Activated CD8-positive, alpha-beta memory T cell treated with anti-CD3 and anti-CD28 coated beads for 4 hours (primary cell): ENCODE measurements at places on chromosomes 6 and 20.

DNA sequence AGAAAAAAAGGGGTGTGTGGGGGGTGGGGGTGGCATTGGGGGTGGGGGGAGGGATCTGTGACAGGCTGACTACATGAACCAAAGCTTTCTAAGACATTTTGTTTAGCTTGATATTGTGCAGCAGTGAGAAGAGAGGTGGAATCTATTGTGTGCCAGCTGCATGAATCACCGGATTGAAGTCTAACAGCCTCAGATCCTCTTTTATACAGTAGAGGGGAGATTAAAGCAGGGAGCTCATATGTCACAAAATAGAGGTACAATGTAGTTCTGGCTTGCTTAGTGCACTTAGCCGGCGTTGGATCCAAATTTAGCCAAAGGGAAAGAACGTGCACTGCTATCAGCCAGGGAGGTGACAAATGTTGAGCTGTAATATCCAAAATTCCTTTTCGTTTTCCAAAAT lies 404.2 kb upstream of the CITED2 start:
- DNase-seq: no peak

DNA sequence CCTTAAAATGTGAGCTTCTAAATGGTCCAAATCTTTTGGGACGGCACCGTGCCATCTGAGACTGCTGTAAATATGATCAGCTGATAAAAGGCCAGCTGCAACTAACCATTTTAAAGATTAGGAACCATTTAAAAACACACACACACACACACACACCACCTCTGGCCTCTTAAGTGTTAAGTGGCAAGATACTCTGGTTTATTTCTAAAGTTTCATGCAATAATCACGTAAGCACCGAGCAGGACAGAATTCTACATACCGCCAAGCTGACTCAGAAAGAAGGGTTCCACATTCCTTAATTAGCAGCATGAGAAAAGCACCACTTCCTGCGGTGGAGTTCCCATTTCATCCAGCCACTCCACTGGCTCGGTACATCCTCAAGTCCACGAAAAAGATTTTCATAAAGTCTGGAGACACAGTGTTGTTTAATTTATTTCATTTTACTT lies 17.8 kb upstream of the ZNF217 start:
- no peak for DNase-seq

GRCh38 chr6:108580646-108581045 lies 19.9 kb downstream of the FOXO3 start:
- DNase-seq: no peak

DNA sequence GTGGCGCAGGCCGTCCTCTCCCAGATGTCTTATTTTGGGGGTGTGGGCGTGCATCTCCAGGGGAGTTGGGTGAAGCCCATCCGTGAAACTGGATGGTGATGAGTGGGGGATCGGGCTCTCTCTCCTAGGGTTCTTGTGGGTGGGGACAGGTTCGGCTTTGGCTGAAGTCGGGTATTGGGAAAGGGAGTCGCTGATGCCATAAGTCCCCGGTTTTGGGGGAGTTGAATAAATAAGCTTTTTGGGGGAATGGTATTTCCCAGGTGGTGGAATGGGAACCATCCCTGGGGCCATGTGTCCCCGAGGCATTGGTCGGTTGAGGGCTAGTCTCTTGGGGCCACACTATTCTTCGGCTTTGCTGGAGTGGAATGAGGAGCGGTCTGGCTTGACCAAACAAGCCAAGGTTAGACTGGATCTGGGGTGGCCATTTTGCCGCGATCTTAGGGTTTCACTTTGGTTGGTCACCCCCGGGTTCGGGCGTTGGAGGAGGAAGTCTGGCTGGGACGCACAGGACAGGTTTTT lies 481 bp downstream of the ZNF133 start:
- DNase-seq: no peak
